ENCODE measurements at places on chromosomes 4 and X.

DNA sequence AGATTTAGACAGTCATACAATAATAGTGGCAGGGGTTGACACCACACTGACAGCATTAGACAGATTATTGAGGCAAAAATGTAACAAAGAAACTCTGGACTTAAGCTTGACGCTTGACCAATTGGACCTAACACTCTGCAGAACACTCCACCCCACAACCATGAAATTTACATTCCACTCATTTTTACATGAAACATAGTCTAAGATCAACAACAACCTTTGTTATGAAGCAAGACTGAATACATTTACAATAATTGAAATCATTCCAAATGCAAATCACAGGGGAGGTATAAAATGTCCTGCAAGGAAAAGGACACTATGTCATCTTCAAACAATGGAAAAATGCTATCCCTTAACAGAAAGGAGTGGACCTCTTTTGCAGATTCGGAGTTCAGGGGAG lies 4.9 kb upstream of the UGT2B10 start:
- no peak for DNase-seq

GRCh38 chrX:28880136-28880535 lies 292.9 kb downstream of the IL1RAPL1 start:
- DNase-seq = no peak

DNA sequence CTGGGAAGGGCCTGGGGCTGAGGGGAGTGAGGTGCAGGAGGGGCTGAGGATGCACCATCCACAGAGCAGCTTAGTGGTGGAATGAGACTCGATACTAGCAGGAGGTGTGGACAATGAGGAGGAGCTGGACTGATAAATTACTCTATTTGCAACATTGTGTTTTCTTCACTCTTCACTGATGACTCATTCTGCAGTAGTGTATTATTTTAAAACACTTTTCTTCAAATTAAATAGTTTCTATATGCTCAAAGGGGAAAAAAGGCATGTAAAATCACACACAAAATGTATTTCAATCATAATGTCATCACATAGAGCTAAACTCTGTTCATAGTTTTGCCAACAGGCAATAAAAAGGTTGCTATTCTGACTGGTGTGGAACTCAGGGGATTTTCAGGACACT lies 467.0 kb upstream of the CTSO start:
- no peak for DNase-seq

- DNase-seq = no peak
Observed at GRCh38 chr4:26032630-26033317, 118.8 kb downstream of the SMIM20 start.

DNA sequence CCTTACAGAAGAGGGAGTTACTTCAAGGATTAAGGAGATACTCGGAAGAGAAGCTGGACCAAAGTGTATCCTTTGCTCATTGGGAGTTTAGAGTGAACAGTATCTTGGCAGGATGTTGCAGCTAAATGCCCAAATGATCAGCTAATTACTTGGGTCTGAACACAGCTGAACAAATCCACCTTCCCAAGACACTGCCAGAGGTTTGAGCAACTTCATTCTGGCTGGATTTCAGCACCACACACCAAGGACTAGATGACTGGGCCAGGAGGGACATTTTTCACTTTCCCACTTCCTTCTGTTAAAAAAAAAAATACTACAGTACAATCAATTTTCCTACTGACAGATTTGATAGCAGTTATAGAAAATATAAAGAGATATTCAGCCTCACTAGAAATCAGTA lies 324.6 kb downstream of the MID1IP1 start:
- DNase-seq = no peak

GRCh38 chr4:184433258-184433892 lies 41.0 kb downstream of the IRF2 start:
- DNase-seq = no peak

- no peak for DNase-seq
Observed at GRCh38 chrX:71082822-71083221, 12.8 kb upstream of the FOXO4 start.

DNA sequence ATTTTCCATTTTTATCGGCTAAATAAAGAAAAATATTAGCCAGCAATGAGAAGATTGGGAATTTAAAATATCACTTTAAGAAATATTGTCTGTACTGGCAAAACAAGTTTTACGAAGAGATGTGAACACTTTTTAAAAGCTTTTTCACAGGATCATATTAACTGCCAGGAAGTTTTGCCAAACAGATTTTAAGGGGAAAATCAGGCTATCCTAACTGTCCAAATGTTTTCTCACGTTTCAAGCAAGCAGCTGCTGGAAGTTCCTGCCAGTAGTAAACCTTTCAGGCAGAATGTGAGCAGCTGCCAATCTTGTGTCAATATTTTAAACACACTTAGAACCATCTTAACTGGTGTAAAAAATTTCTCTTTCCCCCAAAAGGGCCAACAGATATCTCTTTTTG lies 101.1 kb downstream of the ADGRL3 start:
- no peak for DNase-seq

- no peak for DNase-seq
Observed at GRCh38 chrX:154457491-154458115, 478 bp upstream of the PLXNA3 start.

GRCh38 chr4:151952137-151952536 lies 191.3 kb upstream of the GATB start:
- DNase-seq = no peak
